ENCODE measurements at places on chromosomes 6 and 20.

DNA sequence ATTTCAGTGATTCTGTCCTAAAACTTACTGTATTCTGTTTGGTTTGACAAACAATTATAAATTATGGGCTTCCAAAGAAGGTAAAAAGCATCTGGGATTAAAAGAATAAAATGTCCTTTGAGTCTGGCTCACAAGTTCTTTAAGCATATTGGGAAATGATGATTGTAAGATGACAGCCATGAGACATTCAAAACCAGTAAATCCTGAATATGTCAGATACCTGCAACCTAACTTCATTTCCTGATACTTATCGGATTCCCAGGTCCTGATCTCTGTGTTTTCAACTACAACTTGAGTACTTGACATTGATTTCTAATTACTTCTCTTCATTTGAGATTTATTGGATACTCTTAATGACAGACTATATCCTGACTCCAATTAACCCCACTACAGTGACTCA lies 446.6 kb downstream of the GRIK2 start:
- DNase-seq: no peak

- DNase-seq: no peak
Observed at GRCh38 chr6:170269151-170269845, 21.6 kb downstream of the DLL1 start.

GRCh38 chr6:77445214-77445613 lies 18.1 kb downstream of the HTR1B start:
- no peak for DNase-seq

DNA sequence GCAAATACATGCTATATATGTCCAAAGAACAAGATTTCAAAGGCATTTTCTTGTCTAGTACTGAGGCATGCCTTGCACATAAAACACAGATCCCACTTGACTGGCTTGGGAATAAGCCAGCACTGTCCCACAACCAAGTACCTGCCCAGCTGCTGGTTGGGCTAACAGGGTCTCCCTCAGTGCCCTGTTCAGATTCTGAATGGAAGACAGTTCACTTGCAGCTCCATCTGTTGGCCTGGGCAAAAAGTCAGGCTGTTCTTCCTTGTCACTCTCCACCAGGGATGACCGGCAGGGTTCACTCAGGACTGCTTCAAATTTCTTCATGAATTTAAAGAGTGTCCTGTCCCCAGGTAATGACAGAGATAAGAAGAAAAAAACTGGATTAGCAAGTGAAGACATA lies 44.4 kb upstream of the LYRM2 start:
- no peak for DNase-seq

GRCh38 chr20:36010825-36011224 lies 42.4 kb downstream of the CNBD2 start:
- DNase-seq: no peak

GRCh38 chr20:13995841-13996240 lies 525 bp downstream of the MACROD2 start:
- DNase-seq: no peak

- no peak for DNase-seq
Observed at GRCh38 chr20:1280195-1281102, 14.4 kb downstream of the SNPH start.

DNA sequence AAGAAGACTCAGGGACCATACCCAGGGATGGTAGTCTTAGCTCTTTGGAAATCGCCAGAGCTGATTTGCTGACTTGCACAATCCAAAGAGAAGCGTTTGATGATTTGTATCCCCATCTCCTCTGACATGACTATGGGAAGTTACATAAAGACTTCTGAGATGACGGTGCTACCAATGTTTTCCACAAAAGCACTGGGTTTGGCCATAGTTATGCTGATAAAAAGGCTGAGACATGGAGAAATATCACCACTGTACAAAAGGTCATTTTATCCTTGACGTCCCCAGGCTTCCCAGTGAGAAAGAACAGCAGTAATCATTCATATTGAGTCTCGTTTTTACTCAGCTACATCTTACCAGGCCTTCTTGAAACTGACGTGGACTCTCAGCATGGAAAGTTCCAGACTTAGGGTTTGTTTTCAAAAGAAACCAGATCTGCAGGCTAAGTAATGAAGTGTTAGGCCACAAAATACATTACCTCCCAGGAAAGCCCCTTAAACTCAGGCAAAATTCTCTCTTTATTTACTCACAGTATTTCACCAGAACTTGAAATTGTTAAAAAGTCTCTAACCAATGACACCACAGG lies 370.3 kb upstream of the JARID2 start:
- no peak for DNase-seq

DNA sequence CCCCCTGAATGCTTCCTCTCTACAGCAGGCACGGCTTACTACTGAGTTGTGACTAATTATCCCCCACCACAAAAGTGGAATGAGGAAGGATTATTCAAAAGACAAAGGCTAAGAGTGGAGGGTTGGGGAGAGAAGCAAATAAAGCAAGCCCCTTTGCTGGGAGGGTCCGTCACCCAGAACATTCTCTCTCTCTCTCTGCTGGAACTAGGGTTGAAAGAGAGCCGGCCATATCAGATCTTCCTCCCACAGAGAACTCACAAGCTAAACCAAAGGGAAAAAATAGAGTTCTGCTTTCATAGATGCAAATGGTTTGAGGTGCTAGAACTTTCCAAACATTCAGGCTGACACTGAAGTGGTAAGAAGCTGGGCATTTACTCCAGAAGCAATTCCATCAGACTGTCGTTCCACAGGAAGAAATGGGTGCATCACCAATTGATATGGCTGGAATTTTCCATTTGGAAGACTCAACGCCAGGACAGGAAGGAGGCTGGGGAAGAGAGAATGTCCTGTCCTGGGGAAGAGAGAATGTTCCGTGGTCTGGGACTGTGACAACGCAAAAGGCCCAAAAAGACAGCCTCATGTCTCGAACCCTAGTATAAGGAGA lies 7.9 kb downstream of the ZMYND8 start:
- no peak for DNase-seq

GRCh38 chr6:66126358-66126757 lies 419.3 kb upstream of the EYS start:
- DNase-seq: no peak

DNA sequence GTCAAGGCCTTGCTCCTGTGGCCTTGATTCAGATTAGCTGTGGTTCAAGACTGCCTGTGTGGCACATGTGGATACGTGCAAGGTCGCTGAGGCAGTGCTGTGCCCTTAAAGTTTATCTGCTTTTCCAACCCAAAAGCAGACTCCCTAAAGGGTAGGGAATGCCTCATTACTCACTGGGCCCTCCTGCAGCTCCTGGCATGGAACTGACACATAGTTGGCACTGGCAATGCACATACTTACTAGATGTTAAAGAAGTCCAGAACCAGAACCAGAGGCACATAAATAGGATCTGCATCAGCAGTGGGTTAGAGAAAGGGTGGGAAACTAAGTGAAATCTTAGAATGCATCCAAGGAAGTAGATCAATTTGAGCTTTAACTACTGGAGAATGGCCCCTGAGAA lies 90.6 kb upstream of the MLN start:
- no peak for DNase-seq

DNA sequence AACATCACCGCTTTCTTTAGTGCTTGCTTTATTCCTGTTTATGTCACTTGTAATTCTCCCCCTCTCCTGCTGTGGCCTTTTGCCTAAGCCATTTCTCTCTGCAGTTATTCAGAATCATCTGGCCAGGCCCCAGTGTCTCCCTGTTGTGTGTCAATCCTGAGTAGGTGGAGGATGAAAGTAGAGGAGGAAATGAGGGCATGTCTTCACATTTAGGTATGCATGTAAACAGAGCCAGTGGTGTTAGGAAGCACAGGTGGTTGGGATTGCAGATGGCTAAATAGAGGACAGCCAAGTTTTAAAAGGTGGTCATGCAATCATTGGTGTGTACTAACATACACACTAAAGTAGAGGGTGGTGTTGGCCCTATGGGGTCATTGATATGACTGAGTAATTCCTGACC lies 5.2 kb downstream of the PRSS35 start:
- no peak for DNase-seq

DNA sequence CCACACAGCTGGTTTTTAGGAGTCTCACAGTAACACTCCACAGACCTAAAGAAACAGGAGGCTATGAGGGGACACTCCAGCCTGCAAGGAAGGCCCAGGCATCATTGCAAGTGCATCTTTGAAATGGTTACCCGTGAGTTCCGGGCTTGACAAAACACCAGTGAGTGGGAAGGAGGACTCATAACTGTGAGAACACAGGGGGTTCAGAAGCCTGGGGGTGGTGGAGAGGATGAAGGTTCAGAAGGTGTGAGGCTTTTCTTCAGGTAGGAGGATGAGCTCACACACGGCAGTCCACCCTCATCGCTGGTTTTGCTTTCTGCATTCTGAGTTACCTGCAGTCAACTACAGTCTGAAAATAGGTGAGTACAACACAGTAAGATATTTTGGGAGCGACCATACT lies 39.9 kb downstream of the MAP7 start:
- no peak for DNase-seq

- no peak for DNase-seq
Observed at GRCh38 chr20:61115364-61116065, 136.5 kb upstream of the CDH4 start.

DNA sequence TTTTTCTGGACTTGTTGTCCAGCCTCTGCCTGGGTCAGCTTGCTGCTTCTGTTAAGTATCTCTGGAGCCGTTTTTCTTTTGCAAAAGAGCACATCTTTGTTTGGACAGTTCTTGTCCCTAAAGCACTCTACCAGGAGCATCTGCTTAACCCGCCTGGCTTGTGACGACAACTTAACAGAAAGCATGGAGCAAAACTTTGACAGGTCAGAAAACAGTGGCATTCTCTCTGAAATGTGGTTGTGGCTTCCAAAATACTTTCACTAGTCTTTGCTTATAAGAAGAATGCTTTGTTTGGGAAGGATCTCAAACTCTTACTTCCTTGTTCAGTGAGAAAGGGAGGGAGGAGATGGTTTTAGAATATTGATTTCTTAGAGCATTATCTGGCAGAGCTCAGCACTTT lies 47.6 kb downstream of the CD109 start:
- DNase-seq: no peak

DNA sequence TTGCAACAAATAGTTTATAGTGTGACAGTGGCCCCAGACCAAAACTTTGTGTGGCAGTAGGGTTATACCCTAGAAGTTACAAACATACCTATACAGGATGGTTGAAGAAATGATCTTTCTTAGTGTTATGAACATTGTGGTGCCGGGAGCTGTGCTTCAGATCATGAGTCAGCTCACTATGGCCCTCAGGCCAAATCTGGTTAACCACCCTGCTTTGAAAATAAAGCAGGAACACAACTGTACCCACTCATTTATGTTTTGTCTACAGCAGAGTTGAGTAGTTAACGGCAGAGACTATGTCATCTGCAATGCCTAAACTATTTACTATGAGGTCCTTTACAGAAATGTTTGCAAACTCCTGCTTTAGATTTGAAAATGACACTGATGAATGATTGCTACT lies 24.3 kb downstream of the AKAP7 start:
- no peak for DNase-seq

DNA sequence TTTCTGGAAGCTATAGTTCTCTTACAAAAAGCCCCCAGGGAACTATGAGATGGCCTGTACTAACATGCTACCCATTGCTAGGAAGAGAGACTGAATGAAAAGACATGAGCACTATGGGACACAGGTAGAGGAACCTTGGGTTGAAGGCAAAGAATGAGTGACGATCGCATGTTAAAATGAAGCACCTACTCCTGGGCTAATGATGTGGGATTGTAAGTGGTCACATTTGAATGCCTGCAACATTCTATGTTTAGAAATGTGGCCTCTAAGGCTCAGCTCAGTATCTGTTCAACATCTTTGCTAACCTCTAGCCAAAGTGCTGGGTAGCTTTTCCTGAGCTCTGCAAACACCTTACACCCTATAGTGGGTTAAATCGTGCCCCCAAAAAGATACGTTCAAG lies 5.2 kb upstream of the ZC3H12D start:
- DNase-seq: no peak

- no peak for DNase-seq
Observed at GRCh38 chr6:79028641-79029314, 49.3 kb downstream of the PHIP start.

DNA sequence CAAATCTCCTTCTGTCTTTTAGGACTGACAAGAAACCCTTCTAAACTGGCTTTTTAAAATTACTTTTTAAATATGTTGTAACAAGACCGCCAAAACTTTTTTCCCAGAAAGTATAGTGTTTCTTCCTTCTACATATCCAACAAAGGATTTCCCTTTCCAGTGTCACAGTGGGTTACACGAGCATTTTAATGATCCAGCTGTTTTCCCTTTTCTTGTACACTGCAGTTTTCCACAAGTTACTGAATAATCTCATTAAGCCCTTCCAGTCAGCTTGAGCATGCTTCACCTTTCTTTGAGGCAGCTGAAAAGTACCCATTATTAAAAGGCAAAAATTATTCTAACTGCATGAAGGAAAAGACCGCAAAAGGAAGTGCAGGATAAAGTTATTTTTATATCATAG lies 48.6 kb downstream of the CD24 start:
- no peak for DNase-seq

DNA sequence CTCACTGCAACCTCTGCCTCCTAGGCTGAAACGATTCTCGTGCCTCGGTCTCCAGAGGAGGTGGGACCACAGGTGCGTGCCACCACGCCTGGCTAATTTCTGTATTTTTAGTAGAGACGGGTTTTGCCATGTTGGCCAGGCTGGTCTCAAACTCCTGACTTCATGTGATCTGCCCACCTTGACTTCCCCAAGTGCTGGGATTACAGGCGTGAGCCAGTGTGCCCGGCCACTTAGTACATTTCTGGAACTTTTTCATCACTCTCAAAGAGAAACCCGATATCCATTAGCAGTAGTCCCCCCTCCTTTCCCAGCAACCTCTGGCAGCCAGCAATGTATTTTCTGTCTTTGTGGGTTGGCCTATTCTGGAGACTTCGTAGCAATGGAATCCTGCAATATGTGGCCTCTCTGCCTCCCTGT lies 109.8 kb downstream of the JARID2 start:
- DNase-seq: no peak

DNA sequence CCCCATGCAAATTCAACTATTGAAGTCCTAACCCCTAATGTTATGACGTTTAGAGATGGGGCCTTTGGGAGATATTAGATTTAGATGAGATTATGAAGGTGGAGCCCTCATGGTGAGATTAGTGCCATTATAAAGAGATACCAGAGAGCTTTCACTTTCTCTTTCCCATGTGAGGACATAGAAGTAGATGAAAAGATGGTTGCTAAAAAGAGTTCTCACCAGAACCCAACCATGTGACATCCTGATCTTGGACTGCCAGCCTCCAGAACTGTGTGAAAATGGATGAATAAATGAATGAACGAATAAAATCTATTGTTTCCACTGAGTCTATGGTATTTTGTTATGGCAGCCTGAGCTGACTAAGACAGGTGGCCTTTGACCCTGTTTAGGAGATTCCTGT lies 50.6 kb upstream of the FBXO30 start:
- no peak for DNase-seq

- no peak for DNase-seq
Observed at GRCh38 chr6:107061125-107062020, 33.4 kb downstream of the MTRES1 start.

GRCh38 chr6:14476793-14477531 lies 359.4 kb downstream of the CD83 start:
- no peak for DNase-seq

DNA sequence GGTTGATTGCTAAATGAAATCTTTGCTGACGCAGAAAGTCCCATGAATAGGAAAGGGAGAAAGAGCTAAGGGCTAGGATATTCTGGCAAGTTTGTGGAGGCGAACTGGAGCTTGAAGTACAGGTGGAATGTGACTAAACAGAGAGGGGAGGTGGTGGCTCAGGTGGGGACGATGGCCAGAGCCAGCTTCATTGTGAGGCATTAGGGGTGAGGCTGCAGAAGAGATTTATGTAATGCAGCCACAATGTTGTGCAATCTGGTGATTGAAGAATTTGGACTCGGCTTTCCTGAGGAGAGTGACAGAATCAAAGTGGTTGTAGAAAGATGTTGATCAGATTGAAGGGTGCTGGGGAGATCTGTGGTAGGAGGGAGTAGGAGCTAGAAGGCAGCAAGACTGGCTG lies 42.9 kb upstream of the SPACA1 start:
- no peak for DNase-seq

Data from activated CD8-positive, alpha-beta memory T cell treated with anti-CD3 and anti-CD28 coated beads for 4 hours (primary cell).